RWPE1 (cell line): ENCODE measurements at places on chromosomes 12 and 14.

DNA sequence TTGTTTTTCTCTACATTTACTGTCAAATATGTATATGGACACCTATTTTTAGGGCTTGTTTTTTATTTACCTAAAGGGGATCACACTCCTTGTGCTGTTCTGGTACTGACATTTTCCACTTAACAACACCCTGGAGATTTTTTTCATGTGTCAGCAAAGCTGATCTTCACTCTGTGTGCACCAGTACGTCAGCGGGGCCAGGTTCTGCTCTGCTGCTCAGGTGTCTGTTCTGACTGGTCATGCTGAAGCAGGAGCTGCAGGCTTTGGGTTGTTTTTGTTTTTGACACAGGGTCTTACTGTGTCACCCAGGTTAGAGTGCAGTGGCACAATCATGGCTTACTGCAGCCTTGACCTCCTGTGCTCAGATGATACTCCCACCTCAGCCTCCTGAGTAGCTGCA is 81.9 kb upstream of the CCND2 start:
- no peak for DNase-seq

DNA sequence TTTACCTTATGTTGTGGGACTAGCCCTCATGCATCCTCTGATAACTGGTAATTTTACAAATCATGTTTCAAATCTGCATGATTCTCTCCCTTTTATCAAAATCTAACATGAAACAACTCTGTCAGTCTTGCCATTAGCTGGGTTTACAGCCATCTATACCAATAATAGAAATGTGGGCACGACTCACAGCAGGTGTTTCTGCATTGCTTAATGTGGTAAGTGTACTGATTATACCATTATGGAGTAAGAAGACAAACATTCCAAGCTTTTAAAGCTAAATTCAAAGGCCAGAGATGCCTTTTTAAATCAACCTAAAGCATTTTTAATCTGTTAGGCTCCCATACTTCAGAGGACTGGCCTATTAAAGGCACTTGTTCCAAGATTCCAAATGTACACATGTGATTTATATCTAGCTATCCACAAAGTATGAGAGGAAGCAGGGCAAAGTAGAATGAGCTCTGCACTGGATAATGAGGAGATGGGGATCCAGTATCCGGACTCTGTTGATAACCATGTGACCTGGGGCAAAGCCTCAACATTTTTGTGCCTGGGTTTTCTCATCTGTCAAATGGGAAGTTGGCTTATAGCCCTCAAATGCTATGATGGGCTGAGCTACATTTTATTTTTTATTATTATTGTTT is 52.3 kb upstream of the FUT8 start:
- DNase-seq, result no peak

DNA sequence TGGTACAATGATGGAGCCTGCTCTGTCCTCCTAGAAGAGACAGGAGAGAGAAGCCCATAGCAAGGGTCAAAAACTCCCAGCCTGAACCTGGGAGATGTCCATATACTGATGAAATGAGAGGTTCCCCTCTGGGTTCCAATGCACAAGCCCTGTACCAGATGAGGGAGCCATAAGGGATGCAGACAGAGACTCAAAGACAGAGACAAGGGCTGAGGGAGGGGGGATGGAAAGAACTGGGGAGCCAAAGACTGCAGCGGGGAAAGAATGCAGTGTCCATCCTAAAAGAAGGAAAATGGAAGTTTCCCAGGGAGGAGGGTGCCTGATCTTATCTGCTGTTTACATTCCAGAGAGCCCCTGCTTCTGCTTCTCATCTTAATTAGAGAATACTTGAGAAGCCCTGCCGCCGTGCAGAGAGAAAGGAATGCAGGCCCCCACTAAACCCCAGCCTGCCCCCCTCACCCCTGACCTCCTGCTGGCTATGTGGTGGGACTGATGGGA is 27.7 kb downstream of the KRT18 start:
- DNase-seq, result no peak

DNA sequence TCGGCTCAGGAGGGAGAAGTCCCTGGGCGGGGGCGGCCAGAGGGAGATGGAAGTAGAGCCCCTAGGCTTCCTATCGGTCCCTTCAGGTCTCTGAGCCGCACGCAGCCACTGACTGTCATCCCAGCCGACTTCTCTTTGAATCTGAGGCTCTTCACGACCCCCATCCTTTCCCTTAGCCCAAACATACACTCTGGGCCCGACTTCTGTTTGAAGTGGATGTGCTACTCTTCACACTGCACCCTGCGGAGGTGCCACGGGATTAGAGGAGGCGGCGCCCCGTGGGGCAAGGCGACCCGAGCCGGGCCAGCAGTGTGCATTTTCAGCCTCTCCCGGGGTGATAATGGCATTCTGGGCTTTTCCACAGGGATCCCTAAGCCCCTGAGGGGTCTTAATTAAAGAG is 6.0 kb upstream of the DACT1 start:
- DNase-seq, result no peak

DNA sequence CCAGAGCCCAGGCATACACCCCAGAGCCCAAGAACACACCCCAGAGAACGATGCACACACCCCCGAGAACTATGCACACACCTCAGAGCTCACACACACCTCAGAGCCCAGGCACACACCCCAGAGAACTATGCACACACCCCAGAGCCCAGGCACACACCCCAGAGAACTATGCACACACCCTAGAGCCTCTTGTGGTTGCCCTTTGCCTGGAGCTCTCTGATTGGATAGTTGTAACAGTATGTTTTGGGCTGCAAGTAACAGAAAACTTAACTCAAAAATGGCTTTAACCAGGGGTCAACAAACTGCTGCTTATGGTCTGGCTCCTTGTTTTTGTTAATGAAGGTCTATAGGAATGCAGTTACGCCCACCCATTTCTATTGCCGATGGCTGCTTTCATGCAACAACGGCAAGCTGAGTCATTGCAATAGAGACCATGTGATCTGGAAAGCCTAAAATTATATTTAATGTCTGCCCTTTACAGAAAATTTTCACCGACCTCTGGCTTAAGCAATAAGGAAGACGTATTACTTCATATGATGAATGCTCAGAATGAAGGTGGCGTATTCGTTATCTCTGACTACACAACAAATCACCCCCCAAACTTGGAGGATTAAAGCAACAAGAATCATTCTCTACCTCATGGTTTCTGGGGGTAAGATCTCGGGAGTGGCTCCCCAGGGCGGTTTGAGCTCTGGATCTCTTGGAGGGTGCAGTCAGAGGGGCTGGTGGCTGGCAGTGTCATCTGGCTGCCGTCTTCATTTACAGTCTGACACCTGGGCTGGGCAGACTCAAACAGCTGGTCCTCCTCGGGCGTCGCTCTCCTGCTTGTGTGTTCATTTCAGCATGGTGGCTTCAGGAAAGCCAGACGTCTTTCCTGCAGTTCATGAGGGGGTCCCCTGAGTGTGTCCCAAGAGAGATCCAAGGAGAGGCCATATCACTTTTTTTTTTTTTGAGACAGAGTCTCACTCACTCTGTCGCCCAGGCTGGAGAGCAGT is 66.3 kb upstream of the NCOR2 start:
- peak; percentile 75 for DNase-seq

GRCh38 chr14:55707365-55707804 is 127.4 kb downstream of the KTN1 start:
- peak; percentile 41 for DNase-seq
